ENCODE measurements at places on chromosomes 13 and 19.

GRCh38 chr19:17076543-17076991 lies 990 bp downstream of the MYO9B start:
- DNase-seq: no peak

DNA sequence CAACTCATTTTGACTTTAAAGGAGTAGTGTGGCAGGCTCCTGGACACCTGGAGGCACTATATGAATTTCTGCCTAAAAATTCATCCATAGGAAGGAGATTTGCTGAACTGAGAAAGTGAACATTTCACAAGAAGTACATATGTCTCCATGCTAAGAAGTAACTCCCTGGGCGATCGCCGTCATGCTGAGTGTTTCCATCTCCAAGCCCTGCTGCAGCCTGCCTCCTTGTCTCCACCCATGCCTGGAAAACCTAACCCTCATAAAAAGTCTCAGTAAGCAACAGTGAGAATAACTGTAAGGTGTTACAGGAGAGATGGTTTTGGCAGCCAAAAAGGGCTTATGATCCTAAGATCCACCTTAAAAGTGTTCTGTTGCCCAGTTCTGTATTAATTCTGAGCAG lies 251.3 kb downstream of the SHISA2 start:
- DNase-seq: no peak

DNA sequence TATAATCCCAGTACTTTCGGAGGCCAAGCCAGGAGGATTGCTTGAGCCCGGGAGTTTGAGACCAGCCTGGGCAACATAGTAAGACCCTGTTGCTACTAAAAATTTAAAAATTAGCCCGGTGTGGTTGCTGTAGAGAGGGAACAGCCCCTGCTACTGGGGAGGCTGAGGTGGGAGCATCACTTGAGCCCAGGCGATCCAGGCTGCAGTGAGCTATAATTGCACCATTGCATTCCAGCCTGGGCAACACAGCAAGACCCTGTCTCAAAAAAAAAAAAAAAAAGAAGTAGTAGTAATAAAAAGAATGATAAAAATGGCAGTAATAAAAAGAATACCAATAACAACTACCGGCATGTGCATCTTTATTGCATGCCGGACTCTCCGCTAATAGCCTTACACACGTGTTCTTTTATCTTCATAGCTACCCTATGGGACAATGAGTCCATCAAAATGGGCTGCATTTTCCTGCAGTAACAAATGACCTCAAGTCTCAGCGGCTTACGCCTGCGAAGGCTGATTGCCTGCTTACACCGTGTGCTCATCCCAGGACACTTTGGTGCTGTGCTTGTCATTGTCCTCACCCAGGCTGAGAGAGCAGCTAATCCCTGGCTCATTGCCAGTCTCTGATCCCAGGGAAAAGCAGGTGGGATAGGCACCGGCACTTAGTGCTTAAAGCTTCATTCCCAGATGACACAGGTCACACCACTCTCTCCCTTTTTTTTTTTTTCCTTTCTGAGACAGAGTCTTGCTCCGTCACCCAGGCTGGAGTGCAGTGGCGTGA lies 14.4 kb upstream of the SYCN start:
- no peak for DNase-seq

GRCh38 chr19:28126135-28126898 lies 1086.6 kb downstream of the UQCRFS1 start:
- DNase-seq: no peak

DNA sequence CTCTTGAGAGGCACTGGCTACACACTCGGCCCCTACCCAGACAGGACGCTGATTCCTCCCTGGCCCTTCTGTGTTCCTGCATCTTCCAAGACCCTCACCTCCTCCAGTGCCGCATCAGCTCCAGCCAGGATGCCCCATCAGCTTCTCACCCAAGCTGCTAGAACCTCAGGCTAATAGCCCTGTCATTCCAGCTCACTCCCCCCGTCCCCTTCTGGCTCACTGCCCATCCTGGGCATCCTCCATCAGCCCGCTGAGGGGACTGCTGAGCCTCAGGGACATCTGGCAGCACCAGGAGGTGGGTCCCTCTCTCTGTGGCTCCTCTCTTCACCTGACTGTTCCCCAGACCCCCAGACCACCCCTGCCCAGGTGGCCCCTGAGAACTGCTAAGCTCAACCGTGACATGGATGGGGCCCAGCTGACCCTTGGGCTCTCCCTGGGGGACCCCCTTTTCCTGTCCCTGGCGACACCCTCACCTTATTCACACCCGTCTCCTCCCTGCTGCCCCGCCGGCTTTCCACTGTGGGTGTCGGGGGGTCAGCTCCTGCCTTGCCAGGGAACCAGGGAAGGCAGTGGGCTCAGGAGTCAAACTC lies 4.8 kb downstream of the FFAR3 start:
- DNase-seq: no peak

DNA sequence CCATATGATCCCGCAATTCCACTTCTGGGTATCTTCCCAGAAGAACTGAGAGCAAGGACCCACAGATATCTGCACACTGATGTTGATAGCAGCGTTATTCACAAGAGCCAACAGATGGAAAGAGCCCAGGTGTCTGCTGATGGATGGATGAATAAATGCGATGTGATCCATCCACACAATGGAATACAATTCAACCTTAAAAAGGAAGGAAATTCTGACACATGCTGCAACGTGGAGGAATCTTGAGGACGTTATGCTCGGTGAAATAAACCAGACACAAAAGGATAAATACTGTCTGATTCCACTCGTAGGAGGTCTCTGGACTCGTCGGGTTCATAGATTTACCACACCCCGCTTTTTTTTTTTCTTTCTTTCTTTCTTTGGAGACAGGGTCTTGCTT lies 21.8 kb downstream of the ARHGEF18 start:
- DNase-seq: no peak

DNA sequence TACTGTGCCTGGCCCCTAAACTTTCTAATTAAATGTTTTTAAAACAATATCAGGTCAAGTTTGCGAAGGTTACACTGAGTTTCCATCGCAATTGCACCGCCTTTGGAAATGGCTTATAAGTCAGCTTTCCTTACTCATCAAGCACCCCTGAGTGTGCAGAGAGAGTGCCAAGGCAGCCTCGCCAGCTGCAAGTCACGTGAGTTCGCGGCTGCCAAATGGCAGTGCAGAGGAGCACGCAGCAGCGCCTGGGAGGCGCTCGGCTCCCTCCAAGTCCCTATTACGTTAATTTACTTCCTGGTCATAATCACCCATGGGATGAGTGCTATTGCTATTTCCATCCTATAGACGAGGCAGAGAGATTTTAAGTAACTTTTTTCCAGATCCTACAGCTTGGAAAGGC lies 319.6 kb downstream of the TEX29 start:
- no peak for DNase-seq

GRCh38 chr19:42271045-42271419 lies 2.0 kb downstream of the CIC start:
- DNase-seq: no peak

DNA sequence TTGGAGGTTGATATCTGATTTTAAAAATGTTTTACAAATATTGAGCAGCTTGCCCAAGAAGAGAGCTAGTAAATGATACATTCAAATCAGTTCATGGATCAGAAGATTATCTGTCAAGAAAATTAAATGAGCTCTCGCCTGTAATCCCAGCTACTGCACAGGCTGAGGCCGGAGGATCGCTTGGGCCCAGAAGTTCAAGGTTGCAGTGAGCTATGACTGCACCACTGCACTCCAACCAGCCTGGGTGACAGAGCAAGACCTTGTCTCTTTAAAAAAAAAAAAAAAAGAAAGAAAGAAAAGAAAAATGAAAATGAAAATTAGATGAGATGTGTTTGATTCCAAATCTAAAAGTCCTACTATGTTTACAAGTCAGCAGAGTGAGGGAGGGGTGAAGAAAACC lies 2.4 kb downstream of the SPART start:
- DNase-seq: no peak

DNA sequence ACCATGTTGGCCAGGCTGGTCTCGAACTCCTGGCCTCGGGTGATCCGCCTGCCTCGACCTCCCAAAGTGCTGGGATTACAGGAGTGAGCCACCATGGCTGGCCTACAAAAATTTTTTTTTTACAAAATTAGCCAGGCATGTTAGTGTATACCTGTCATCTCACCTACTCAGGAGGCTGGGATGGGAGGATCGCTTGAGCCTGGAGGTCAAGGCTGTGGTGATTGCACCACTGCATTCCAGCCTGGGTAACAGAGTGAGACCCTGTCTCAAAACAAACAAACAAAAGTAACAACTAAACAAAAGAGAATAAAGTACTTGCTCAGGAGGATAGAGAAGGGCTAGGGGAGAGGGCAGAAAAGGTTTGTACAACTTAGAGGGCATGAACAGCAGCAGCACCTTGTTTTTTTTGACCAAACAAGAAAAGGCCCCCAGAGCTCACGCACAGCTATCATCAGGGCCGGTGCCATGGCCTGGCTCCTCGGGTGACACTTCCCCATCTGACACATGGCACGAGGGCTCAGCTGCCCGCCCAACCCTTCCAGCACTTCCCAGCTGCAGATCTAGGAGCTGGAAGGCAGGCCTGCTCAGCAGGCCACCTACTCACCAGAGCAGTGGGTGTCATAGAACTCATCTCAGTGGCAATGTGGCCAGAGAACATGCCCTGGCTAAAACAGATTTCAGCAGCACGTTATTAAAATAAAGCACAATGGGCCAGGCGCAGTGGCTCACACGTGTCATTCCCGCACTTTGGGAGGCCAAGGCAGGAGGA lies 8.6 kb upstream of the SLC7A9 start:
- peak; percentile 22 for DNase-seq

DNA sequence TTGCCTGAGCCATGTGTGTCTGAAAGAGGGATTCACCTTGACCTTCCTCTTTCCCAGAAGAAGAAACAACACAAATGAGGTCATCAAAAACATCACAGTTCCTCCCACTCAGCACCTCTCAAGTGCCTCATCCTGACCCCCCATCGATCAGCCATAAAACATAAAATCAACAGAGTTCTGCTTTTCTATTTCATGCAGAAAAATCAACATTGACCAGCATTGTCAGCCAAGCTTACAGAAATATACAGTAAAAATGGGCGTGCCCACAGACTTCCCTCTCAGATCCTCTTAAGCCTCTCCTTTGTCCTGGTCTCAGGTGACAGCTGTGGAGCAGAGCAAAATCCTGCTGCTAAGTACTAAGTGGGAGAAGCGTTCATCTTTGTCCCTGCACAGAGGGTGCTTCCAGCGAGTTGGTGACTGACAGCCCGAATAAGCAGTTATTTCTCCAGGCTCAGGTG lies 213.3 kb downstream of the OLFM4 start:
- DNase-seq: no peak

DNA sequence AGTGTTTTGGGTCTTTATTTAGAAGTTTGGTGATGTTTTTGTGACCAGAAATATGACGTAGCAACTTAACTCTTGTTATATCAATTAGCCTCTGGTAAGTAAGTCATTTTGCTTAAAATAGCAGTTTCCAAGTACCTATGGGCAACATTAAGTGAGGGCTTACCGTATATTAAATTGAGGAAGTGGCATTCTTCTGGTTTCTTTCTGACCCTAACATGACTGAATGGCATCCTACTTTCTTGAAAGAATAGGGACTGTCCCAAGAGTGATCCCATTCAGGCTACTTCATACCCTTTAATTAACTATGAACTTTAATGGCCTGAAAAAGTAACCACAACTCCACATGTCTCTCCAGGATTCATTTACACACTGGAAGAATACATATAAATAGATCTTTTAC lies 106.6 kb downstream of the MZT1 start:
- no peak for DNase-seq

GRCh38 chr13:32857689-32858088 lies 158.5 kb upstream of the KL start:
- DNase-seq: peak; percentile 30

DNA sequence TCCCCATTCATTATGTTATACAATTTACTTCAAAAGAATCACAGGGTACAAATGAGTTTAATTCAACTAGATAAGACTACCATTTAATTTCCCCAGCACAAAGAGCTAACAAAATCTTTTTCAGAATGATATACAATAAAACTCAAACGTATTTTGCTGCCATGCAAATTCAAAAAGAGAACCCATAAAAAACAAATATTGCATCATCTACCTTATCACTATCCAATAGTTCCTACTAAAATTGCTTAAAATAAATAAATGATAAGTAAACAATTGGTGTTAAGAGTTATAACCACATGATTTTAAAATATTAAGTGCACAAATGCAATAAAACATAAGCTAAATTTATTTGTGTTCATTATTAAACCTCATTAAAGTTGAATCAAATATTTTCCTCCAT lies 919.4 kb downstream of the SLITRK5 start:
- DNase-seq: no peak

DNA sequence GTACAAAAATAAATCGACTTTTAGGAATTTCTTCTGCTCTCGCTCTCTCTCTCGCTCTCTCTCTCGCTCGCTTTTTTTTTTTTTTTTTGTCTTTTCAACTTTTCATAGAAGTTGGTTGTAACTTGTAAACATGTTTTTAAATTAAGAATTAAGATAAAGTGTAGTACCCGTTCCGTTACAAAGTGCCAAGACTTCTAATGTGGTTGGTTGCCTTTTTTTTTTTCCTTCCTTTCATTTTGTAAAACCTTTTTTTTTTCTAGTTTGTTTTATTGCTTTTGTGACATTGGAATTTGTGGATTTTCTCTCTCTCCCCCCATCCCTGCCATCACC lies 20.4 kb downstream of the ZBTB7A start:
- DNase-seq: no peak

DNA sequence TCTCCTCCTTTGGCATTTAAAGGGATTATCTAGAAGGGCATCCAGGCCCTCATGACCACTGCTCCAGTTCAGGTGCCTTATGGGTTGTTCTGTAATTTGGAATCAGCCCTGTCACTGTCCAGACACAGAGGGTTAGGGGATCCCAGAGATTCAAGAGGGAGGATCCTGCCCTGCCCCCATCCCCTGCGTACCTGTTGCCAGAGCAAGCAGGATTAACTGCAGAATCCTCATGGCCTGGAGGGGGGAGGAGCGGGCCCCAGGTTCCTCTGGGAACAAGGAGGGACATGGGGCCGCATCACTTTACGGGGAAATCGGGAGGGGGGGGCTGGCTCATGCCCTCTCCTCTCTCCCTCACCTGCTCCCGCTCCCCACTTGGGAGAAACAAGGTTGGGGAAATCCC lies 1.0 kb downstream of the KLK11 start:
- DNase-seq: no peak

GRCh38 chr19:18760440-18761383 lies 30.4 kb downstream of the COMP start:
- DNase-seq: no peak

DNA sequence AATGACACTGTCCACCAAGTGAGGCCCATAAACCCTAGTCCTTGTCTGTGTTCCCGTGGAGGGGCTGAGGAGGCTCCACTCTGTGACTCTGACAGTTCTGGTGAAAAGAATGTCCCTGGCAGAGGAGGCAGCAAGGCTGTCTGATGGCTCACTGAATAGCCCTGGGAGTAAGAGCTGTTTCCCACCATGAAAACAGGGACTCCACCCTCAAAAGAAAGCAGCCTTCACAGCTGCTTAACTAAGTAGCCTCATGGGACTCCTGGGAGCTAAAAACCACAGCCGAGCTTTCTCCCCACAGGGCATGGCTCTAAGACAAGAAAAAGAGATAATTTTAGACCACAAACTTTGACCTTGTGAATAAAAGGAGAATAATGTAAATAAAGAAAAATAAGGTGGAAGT lies 135.1 kb upstream of the FRY start:
- peak; percentile 62 for DNase-seq

- DNase-seq: no peak
These were observed 61.9 kb downstream of the SPACA7 start for GRCh38 chr13:112438094-112438493.

- DNase-seq: no peak
These were observed 8.0 kb upstream of the MYO1F start for GRCh38 chr19:8584965-8585893.

- no peak for DNase-seq
These were observed 5.1 kb upstream of the CYP2S1 start for GRCh38 chr19:41187884-41188279.

Measured in islet precursor cell (in vitro differentiated cells).